Left lung (tissue), 14 donors: ENCODE measurements at places on chromosomes 7 and 10. TPM values are rescaled to one million over a fixed set of nuclear protein-coding genes. Genes with fewer than 3 reads are reported as not detected.

DNA sequence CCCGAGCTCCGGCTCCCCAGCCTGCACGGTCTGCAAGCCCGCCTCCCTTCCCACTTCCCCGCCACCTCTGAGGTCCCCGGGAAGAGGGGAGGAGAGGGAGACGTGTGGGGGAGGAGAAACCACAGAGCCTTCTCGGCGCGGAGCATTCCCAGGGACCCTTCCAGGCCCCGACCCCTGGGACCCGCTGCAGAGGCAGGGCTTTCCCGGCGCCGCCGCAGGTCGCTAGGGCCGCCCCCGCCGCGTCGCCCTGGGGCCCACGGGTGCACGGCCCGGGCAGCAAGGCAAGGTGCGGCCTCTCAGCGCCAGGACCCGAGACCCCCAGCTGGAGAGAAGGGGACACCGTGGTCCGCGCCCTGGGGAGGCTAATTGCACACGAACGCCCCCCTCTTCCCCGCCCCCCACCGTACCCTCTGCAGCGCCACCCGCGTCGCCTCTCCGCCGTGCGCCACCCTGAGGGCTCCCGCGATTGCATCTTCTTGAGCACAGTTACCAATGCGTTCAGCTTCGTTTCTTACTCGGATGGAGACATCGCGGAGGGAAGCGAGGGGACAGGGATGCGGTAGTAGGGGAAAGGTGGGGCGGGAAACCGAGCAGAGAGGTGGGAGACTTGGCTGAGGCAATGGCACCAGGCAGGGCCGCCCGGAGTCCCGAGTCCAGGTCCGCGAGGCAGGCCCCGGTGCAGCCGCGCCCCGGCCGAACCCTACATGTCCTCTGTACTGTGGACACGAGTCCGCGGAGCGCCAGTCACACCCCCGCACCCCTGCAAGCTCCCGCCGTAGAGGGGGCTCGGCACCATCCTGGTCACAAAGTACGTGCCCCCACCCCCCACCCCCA lies 28.9 kb downstream of the SKIDA1 start:
- no peaks in the 10 kb centered on the region for H3K4me1 ChIP-seq
- no peaks in the 10 kb centered on the region for H3K36me3 ChIP-seq
- H3K27ac ChIP-seq: peak overlapping the region; percentile 50
- H3K27me3 ChIP-seq: peaks cover 74% of the 10 kb centered on the region
- H3K4me3 ChIP-seq: peak overlapping the region; percentile 62

GRCh38 chr7:130655286-130655685 lies 13.3 kb downstream of the COPG2 start:
- no peak for DNase-seq
- no peaks in the 10 kb centered on the region for H3K36me3 ChIP-seq
- H3K4me3 ChIP-seq: no peak overlapping the region
- H3K27ac ChIP-seq: no peak overlapping the region
- H3K27me3 ChIP-seq: no peaks in the 10 kb centered on the region

- no peaks in the 10 kb centered on the region for H3K4me1 ChIP-seq
- no peak for DNase-seq
- H3K4me3 ChIP-seq: no peak overlapping the region
- H3K27me3 ChIP-seq: no peaks in the 10 kb centered on the region
These were observed 16.4 kb upstream of the FERD3L start for GRCh38 chr7:19161671-19162070.

Gene ASAH2B
- 4.0 TPM for total RNA-seq

DNA sequence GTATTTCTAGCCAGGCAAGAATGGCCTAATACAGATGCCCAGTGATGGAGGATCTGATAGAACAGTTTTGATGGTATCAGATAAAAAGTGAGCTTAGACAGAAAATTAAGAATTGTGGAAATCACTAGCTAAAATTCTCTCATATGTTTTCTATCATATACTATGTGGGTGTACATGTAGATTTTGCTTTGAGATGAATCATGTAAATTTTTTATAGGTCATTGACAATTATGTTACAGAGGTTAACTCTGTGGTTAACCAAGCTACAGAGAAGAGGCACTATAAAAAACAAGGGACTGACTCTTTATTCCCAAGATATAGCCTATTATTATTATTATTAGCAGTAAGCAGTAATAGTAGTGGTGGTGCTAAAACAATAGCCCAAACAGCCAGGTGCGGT lies 156.5 kb downstream of the ITGA8 start:
- H3K36me3 ChIP-seq: no peaks in the 10 kb centered on the region
- DNase-seq: no peak
- no peaks in the 10 kb centered on the region for H3K27me3 ChIP-seq
- no peak overlapping the region for H3K27ac ChIP-seq

- no peak overlapping the region for H3K27ac ChIP-seq
- DNase-seq: no peak
- no peaks in the 10 kb centered on the region for H3K27me3 ChIP-seq
- no peaks in the 10 kb centered on the region for H3K36me3 ChIP-seq
These were observed 43.8 kb downstream of the EXOC6 start for GRCh38 chr10:92891885-92892690.

DNA sequence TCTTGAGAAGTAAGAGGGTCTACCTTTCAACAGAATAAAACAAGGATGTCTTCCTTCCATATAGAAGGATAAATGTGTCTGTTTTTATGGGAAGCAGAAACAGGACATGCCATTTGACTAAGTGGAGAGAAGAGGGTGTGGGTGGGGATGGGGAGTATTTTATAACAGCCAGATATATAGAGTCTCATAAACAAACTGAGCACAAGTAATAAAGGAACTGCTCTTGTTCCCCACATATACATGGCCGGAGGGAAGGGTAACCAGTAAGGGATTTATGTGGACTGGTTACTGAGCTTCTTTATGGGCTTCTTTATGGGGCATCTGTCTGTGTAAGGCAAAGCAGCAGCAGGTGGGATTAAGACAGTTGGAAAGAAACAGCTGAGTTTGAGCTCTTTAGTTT lies 558.1 kb downstream of the REEP3 start:
- H3K4me1 ChIP-seq: no peaks in the 10 kb centered on the region
- DNase-seq: no peak
- H3K4me3 ChIP-seq: no peak overlapping the region
- no peaks in the 10 kb centered on the region for H3K27me3 ChIP-seq
- H3K27ac ChIP-seq: no peak overlapping the region

Gene LIPK
- total RNA-seq: not detected

Gene NKX1-2
- not detected for total RNA-seq
